Activated T-helper 1 cell treated with anti-CD3 and anti-CD28 coated beads, Interleukin-2, amount 50 U/mL, for 16 hours (primary cell): ENCODE measurements at places on chromosomes 7 and 10.

DNA sequence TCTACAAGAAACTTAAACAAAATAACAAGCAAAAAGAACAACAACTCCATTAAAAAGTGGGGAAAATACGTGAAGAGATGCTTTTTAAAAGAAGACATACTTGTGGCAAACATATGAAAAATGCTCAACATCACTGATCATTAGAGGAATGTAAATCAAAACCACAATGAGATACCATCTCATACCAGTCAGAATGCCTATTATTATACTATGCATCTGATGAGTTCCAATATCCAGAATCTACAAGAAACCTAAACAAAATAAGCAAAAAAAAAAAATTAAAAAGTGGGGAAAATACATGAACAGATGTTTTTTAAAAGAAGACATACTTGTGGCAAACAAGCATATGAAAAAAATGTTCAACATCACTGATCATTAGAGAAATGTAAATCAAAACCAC lies 29.6 kb upstream of the AKR1C3 start:
- no peak for DNase-seq

- DNase-seq, result no peak
These were observed 322.6 kb downstream of the TFEC start for GRCh38 chr7:115708013-115708341.

GRCh38 chr7:4233621-4234497 lies 448.2 kb upstream of the FOXK1 start:
- no peak for DNase-seq

- DNase-seq, result no peak
These were observed 86.4 kb upstream of the DGKB start for GRCh38 chr7:14988941-14989340.

GRCh38 chr10:101759309-101760247 lies 16.3 kb downstream of the FGF8 start:
- no peak for DNase-seq

GRCh38 chr10:89367529-89367928 lies 10.3 kb upstream of the IFIT1B start:
- DNase-seq, result no peak

GRCh38 chr7:155227788-155228458 lies 69.8 kb upstream of the INSIG1 start:
- no peak for DNase-seq

- DNase-seq, result no peak
These were observed 270.8 kb downstream of the GATA3 start for GRCh38 chr10:8325024-8325980.

GRCh38 chr7:107998150-107998549 lies 4.8 kb downstream of the LAMB1 start:
- DNase-seq, result no peak

DNA sequence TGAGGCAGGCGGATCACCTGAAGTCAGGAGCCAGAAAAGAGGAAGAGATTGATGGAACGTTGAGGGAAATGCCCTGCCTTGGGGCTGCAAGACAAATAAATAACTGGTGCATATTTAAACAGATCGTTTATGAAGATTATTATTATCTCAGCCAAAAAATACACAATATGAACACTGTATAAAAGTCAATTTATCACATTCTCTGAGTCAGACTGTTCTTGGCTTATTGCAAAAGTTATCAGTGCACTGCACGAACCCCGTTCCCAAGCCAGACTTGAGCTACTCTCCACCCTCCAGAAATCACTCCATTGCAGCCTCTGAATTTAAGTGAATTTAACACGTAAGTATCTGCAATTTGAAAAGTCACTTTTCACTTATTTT lies 1.6 kb downstream of the DNMBP start:
- no peak for DNase-seq

DNA sequence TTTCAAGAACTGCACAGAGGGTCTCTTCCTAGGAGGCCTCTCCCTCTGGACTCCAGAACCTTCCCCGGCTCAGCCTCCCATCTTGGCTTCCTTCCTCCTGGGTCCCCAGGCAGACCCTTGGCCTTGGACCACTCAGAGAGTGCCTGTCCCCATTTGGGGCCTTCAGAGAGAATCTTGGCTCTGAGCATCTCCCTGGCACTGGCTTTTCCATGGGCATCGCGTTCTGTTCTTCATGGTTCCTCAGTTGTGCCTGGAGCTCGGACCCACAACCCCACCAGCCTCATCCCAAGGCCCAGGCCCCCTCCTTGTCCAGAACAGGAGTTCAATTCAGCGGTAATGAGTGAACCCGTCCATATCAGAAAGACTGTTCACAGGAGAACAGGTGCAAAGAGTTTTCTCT lies 73.4 kb downstream of the VIPR2 start:
- DNase-seq, result no peak

DNA sequence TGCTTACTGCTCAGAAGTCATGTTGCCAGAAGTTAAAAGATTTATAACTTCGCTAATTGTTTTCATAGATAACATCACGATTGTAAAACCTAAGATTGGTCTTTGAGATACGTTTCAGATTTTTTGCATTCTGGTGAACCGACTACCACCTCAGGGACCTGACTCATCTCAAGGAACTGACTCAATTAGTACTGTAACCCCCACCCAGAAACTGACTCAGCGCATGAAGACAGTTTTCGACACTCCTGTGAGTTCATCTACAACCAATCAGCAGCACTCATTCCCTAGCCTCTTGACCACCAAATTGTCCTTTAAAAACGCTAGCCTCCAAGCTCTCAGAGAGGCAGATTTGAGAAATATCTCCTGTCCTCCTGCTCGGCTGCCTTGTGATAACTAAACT lies 72.3 kb downstream of the ELMO1 start:
- DNase-seq, result no peak

GRCh38 chr7:30285536-30286284 lies 1.3 kb downstream of the ZNRF2 start:
- peak; percentile 17 for DNase-seq

DNA sequence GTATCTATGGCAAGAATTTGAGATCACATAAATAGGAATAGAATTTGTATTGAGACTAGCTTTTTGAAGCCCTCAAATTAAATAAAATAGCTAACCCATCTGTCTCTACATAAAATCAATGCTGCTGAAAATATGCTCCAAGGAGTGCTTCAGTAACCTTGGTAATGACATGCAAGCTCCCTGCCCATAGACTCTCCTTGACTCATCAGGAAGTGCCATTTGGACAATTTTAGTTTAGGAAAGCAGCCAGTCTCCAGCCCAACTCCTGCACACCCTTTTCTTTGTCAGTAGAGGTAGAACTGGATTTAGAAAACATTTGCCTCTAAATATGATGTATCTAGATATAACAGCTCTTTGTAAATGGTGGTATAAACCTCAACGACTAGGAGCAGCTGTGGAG lies 69.9 kb upstream of the PTPRZ1 start:
- no peak for DNase-seq

GRCh38 chr7:141444961-141445360 lies 106.2 kb upstream of the AGK start:
- no peak for DNase-seq

DNA sequence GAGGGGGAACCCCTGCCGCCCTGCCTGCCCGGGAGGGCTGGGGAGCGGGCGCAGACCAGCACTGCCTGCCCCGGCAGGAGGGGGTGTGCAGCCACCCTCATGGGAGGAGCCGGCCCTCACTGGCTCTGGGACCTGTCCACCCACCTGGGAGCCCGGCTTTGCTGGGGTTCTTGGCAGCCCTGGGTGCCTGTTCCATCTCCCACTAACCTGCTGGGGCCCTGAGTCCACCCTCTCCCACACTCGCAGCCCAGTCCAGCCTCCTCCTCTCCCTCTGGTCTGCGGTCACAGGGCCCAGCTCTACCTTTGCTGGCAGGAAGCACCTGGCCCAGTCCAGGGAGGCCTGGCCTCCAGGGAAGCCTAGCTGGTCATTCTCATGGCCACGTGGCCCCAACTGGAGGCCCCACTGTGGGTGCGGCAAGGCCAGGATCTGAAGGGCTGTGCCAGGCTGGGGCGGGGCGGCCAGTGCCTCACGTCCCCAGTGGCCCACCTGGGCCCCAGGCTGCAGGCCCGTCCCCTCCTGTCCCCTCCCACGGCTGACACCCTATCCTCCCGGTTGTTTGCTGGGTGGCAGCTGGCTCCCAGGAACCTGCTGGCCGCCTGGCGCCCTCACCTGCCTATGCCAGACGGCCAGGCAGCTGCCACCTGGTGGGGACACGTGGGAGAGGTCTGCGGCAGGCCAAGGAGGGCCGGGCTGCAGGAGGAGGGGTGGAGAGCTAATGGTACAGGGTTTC lies at the start of gene TMEM184A:
Gene TMEM184A (minus strand): TSS at position 393 of the 731 bp plus-strand sequence. CDS start 721 bp downstream, outside the sequence.
- no peak for DNase-seq

GRCh38 chr7:84372712-84373111 lies 178.1 kb upstream of the SEMA3A start:
- no peak for DNase-seq

DNA sequence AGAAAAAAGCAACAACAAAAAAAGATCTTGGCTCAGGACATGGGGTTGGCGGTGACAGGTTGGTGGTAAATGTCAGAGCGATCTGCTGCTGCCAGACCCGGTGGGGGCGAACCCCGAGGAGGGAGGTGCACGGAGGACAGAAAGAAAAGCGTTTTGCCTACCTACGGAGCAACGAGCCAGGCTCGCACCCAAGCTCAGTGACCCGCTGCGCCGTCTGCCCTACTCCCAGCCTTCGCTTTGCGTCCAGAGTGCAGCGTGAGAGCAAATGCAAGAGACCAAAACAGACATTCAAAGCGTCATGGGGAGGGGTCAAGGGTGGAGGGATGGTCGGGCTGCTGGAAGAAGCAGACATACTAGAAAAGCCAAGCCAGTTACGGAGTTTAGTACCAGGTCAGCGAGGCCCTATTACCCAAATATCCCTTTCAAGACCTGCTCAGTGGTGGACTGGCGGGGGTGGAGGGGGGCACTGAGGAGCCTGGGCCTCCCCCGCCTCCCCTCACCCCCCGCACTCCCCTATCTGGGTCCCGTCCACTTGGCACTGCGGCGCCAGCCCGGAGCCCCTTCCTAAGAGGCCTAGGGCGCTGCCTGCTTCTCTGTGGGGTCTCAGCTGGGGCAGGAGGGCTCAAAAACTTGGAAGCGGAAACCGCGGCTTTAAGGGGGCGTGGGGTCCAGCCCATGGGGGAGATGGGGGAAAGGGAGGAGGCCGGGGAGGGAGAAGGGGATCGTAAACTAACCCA lies 66.9 kb downstream of the SLC29A4 start:
- DNase-seq, result no peak

GRCh38 chr10:30433306-30433729 lies 666 bp upstream of the MAP3K8 start:
- DNase-seq, result no peak

DNA sequence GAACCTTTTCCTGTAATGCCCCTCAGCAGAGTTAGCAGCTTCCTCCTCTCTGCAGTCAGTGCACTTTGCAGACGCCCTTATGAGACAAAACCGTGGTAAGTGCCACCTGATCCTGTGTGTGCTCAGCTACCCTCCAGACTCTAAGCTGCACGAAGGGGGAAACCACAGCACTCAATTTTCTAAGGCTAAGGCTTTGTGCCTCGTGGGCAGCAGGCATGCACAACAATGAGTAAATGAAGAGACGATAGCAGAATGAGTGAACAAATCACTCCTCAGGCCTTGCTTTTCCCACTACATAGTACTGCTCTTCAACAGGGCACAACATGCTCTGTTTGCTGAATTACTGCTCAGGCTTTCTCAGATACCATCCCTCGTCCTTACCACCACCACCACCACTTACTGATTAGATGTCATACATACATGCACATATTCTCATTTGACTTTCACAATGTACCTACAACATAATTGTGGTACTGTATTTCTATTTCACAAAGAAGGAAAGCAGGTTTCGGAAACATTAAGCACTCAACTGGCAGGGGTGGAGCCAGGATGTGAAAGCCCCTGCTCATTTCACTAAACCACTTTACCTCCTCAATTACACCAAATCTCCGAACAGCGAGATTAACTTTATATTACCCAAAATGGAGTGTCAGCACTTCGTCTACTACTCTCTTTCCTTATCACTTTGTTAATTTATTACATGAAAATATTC lies 85.4 kb downstream of the ICA1 start:
- peak; percentile 26 for DNase-seq

GRCh38 chr10:69955897-69956740 lies 96.5 kb upstream of the MACROH2A2 start:
- no peak for DNase-seq

DNA sequence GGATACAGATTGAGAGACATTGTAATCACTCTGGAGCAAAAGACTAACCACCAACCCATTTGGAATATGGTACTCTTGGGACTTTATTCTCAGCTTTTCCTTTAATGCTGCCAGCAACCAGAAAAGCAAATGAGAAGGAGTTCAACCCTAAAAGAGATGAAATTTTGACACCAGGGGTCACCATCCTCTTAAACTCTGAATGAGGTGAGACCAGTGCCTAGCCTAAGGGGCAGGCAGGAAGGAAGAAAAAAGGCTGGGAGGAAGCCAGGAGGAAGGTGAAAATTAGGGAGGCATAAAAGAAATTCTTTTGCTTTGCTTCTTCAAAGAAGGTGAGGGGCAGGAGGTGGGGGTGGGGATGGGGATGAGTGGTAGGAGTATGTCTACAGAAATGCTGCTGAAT lies 135.8 kb downstream of the JAZF1 start:
- no peak for DNase-seq

- no peak for DNase-seq
These were observed 9.9 kb upstream of the TM9SF3 start for GRCh38 chr10:96596422-96597407.

DNA sequence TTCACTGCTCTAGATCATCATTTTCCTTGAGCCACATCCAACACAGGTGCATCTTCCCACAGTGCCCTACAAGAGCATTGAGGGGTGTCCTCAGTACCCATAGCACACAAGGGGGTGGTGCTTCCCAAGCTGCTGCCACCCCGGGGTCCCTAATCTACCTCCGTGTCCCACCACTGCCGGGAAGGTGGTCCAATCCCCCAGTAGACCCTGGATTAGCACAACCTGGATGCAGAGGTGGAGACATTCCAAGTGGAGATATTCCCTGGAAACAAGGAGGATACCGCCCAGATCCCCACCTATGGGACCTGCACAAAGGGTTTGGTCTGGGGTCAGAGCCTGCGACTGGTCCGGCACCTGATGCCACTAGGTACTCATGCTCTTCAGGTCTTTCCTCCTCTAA lies 284.8 kb upstream of the PPP2R2D start:
- no peak for DNase-seq

DNA sequence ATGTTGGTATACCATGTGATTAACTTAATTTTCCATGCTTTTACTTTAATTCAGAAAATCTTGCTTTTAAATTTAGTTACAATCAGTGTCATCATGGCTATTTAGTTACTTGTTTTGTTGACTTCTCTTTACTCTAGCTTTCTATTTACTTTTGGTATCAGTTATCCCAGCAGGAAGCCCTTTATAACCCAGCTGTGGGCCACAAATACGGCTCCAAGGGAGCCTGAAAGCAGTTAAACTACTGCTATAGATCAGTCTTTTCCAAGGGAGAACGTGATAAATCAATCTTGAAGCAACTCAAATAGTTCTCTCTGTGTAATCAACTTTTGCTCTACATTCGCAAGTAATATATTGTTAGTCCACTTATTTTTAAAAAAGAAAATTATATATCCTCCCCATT lies 287.4 kb downstream of the CACNA2D1 start:
- DNase-seq, result no peak

- DNase-seq, result no peak
These were observed 1.5 kb upstream of the H2AZ2 start for GRCh38 chr7:44849259-44849884.
